ENCODE measurements at places on chromosomes 7 and 10.
A peak's percentile ranks its signal among the peaks of the same experiment; 100 is the strongest.

GRCh38 chr7:117020591-117020973 lies 67.3 kb downstream of the ST7 start:
- DNase-seq, result no peak

GRCh38 chr10:74593470-74593869 lies 232.9 kb upstream of the KAT6B start:
- no peak for DNase-seq

DNA sequence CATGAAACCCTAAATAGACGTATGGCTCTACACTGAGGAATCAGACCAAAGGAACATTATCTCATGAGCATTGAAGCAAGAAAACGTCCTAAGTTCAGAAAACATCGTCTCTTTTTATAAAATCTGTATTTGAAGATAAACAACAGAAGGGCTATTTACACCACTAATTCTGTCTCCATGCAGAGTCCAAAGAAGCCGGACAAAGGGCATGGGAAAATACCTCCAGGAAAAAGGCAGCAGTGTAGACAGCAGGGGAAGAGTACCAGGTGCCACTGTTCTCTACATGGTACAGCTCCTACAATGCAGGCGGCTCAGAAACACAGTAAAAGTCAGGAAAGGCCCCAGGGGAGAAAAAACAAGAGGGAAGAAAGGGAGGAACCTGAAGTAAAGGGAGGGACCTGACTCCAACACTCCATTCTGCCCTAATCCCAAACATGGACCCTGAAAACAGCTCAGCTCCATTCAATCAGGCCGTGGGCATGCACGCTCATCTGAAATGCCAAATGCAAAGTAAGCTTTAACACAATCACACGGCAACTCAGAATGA lies 17.5 kb downstream of the FAM171A1 start:
- no peak for DNase-seq

DNA sequence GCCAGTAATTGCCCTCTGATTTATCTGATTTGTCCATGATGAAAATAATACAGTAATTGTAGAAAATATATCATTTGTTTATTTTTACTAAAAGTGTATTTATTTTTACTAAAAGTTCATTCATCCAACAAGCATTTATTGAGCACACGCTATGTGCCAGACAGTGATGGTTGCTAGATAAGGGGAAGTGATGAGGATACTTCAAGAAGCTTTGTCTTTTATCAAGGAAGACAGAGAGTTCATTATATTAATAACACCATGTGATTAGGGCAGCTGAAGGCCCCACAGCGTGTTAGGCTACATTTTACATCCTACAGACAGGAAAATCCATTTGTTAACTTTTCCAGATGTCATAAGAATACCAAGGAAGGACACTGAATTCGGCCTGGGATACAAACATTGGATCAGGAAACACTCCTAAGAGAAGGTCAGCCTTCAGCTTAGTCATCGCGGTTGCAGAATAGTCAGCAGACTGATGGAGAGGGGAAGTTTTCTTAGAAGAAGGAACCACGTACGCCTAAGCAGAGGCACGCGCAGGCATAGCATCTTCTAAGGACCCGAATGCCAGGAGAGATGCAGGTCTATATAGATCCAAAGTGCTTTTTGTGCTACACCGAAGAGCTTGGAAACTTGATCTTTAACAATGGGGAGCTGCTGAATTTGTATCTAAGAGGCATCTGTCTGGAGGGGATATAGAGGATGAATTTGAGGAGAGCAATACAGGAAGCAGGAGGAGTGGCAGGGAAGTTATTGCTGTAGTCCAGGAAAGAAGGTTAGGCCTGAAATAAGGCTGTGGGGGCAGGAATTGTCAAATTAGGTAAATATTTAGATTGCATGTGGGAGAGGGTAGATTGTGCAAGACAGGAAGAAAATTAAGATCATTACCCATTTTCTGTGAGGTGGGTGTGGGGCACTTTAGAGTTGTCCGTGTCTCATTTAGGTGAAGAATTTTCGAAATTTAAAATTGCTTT lies 85.7 kb downstream of the LRGUK start:
- peak; percentile 84 for DNase-seq

DNA sequence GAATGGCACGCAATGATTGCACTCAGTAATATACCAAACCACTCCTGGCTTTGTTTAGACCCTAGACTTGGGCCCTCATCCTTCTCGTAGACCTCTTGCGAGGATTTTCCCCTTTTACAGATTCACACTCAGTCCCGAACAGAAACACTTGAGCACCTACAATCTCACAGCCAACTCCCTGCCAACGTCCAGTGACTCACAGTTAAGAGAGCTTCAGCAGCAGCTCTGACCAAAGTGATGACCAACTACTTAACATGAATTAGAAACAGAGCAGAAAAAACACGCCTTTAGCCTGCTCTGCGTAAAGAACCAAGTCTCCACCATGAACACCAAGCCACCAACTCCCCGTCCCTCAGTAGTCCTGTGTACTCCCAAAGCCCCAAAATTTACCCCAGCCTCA lies 2.2 kb downstream of the DNAJC30 start:
- no peak for DNase-seq

DNA sequence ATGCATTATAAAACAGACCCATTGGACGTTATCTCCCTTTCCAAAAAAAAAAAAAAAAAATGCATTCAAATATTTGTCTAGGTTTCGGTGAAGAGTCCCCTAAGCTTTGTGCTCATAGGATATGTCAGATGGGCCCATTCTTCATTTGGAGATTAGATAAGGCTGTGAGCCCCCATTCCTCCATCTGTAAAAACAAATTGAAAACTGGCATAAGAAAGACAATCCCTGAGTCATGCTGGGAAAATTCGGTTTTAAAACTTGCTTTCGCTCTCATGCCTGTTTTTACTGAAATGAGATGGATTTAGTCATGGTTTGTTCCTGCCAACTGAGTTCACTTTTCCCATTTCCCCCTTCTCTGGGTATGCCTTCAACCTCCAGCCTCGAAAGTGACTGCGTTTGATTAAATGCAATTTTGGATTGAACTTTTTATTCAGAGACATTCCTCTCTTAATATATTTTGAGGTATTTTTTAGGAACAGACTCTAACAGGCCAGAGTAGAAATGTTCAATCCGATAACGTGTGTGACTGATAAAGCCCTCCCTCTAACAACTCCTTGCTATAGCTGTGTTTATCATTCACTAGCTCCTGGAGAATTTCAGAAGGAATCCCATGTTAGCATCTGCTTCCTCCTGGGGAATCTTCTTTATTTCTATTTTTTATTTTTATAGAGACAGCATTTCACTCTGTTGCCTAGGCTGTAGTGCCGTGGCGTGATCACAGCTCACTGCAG lies 190.9 kb upstream of the LYZL2 start:
- peak; percentile 30 for DNase-seq

- DNase-seq, result no peak
These were observed 290.8 kb upstream of the BMPER start for GRCh38 chr7:33614357-33615117.

GRCh38 chr7:37709631-37710509 lies 26.3 kb downstream of the GPR141 start:
- DNase-seq, result no peak

- DNase-seq, result no peak
These were observed 860 bp downstream of the RPP30 start for GRCh38 chr10:90872648-90873020.

DNA sequence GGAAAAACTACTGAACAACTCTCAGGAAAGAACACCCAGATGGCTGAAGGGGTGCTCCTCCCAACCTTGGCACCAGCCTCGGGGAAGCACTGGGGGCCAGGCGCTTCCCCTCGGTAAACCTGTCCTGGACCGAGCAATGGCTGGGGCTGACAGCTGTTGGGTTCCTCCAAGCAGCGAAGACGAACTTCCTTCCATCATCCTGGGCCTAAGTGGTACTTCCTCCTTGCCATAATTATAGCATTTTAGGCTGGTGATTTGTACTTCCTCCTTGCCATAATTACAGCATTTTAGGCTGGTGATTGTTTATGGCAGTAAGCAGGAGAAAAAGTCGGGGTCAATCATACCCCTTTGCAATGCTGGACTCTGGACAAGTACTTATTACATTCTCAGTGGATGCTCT lies 69.3 kb downstream of the MYOF start:
- DNase-seq, result peak; percentile 76

DNA sequence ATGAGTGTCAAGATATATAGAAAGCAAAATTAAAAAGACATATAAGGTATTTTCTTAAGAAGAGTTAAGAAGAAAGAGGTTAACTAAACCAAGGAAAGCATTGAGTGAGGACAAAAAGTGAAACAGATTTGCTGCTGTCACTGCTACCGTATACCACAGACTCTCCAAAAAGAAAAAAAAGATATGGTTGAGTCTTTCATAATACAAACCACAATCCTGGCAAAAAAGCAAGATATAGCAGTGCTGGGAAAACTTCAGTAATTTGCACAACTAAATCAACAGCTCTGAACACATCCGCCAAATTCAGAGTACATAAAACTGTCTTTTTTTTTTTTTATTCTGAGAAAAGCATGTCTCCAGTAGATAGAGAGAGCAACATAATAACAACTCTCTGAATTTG lies 114.7 kb downstream of the ETV1 start:
- DNase-seq, result no peak

DNA sequence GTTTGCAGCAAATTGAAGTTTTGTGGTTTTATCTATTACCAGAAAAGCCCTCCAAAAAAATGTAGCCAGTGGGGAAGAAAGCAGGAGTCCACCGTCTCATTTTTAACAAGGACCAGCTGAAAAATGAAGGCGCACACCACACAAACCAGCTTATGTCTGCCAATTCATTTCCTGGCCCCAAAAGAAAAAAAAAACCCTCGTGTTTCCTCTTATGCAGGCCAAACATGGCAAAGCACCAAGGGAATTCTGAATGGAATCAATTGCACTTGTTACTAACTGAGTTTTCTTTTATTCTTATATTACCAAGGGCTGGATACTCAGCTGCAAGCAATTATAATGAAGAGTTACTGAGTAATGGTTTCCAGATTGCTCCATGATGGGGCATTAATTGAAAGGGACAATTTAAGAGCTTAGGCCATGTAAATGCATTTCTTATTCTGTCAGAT lies 428.3 kb upstream of the NPVF start:
- no peak for DNase-seq

- no peak for DNase-seq
These were observed 141.8 kb downstream of the C7orf25 start for GRCh38 chr7:42770114-42770513.

- DNase-seq, result no peak
These were observed 1404.2 kb upstream of the CELF2 start for GRCh38 chr10:9613338-9614075.

DNA sequence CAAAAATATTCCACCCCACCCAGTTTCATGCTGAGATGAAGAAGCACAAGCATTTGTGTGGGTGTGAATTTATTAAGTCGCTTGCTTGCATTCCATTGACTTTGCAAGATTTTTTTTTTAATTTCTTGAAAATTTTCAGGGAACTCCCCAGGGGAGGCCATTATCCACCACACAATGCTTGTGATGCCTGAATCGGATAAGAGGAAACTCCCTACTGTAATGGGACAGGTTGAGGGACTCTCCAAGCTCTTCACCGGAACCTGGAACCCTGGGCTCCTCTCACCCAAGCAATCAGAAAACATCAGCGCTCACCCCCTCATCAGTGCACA lies 153.6 kb upstream of the ZMIZ1 start:
- DNase-seq, result peak; percentile 32

- DNase-seq, result peak; percentile 79
These were observed 14.0 kb upstream of the ENTPD1 start for GRCh38 chr10:95741807-95742467.
